ENCODE measurements at places on chromosomes 1 and 21.
A peak's percentile ranks its signal among the peaks of the same experiment; 100 is the strongest.

GRCh38 chr21:45225741-45226327 lies 61.9 kb downstream of the POFUT2 start:
- no peak for DNase-seq

DNA sequence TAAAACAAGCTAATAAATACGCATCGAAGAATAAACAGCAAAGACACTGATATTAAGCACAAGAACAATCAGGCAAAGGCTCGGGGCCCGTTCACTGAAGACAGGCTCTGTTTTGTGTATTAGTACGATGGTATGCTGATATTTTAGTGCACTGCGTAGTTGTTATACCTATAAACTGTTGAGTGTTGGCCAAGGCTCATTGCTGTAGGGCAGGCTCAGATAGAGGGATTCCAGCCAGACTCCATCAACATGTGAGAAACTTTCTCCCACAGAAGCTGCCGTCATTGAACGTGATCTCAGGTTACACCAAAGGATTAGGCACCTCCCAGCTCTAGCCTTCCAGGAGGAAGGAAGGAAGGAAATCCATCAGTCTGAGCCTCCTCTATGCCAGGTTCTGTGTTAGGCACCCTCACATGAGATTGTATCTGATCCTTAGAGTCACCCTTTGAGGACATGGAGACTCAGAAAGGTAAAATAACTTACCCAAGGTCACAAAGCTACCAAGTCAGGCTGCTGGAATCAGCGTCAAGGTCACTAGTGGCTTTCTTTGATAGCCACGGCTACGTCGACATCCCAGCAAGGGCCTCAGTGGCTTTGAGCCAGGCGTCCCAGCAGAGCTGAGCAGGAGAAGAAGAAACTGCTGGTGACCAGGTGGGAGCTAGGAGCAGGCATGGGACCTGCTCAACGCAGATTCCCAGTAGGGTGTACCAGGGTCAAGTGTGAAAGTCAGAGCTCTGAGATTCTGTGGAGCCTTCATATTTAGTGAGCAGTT lies 14.8 kb downstream of the BCAR3 start:
- DNase-seq, result no peak

DNA sequence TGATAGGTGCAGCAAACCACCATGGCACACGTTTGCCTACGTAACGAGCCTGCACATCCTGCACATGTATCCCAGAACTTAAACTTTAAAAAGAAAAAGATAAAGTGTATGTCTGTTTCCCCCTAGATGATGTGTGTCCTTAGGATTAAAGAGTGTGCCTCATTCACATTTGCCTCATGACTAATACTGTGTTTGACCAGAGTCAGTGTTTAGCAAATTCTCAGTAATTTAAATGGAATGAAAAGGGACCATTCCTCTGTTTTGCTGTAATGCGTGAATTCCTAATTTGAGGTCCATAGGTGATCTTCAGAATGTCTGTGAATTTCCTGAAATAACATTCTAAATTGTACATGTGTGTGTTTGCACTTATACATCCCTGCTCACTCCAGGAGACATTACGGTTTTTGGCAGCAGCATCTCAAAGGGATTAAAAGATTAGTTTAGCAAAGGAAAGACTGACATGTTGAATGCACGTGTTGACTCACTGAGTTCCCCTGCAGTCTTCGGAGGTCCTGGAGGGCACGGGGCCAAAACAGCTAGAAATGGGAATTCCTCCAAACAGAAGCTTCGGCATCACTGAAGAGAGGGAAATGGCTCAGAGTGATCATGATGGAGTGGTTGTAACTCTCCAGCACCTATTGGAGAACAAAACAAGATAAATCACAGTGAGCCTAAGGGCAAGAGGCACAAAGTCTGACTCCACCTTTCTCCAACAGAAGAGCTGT lies 19.1 kb upstream of the SLC35F3 start:
- no peak for DNase-seq

GRCh38 chr1:107972391-107973180 lies 7.6 kb upstream of the VAV3 start:
- DNase-seq, result no peak

- DNase-seq, result no peak
Measured at GRCh38 chr1:159851407-159851806, 11.1 kb downstream of the VSIG8 start.

DNA sequence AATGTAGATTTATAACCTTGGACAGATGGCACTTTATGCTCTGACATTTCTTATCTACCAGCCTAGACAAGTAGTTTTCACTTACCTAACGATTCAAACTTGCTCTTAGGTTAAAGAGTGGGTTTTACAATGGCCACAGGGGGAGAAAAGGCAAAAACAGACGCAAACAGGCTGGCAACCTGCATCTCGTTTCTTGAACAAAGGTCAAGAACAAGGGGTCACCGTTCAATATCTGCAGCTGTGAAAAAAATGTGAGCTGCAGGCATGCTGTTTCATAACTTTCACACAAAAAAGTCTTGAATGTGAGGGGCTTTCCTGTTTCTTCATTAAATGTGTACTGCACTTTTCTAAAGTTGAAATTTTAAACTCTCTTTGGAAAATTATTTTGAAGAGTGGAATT lies 49.4 kb downstream of the SYDE2 start:
- DNase-seq, result no peak

DNA sequence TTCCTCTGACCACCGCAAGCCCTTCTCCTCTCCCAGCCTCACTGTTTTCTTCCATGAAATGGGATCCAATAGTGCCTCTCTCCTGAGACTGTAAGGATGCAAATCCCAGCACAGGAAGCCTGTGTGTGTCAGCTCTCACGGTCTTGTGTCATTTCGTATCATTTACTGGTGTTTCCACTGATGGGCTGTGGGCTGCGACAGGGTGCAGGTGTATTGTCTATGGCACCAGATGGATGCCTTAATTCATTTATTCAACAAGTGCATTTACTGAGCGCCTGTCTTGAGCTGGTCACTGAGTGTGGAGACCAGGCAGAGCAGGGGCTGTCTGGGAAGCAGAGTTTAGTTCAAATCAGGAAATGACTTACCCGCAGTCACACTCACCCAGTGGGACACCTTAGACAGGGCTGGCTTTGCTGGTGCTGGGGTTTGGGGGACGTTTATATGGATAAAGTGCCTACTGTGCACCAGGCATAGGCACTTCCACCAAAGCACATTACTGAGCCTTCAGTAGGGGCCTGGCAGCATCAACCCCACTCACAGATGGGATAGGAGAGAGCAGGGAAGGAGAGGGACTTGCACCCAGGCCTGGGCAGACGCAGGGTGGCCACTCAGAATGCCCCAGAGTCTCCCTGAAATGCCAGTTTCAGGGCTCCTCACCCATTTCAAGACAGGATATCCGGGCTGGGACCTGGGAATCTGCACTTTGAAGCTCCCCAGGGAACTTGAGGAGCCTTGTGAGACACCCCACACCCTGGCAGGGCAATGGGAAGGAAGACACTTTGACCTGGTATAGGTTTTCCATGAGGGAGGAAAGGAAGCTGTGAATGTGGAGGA lies 398.9 kb downstream of the MATN1 start:
- no peak for DNase-seq

GRCh38 chr1:20280341-20280740 lies 10.3 kb upstream of the VWA5B1 start:
- no peak for DNase-seq

- no peak for DNase-seq
Measured at GRCh38 chr1:95023399-95024043, 49.2 kb downstream of the ALG14 start.

DNA sequence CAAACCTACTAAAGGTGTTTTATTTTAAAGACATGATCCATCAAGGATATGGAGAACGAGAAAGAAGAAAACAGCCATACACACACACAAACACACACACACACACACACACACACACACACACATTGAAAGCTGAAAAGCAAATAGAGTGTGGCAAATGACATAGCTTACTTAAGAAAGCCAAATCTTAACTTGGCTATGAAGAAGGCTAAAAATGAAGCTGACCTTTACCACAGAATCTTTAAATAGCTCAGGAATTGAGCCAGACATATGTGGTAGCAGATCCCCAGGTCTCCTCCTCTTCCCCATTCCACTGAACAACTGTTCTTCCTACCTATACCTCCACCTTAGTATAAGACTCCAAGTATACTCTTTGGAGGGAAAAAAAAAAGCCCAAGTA lies 185.6 kb downstream of the CLEC20A start:
- DNase-seq, result no peak

DNA sequence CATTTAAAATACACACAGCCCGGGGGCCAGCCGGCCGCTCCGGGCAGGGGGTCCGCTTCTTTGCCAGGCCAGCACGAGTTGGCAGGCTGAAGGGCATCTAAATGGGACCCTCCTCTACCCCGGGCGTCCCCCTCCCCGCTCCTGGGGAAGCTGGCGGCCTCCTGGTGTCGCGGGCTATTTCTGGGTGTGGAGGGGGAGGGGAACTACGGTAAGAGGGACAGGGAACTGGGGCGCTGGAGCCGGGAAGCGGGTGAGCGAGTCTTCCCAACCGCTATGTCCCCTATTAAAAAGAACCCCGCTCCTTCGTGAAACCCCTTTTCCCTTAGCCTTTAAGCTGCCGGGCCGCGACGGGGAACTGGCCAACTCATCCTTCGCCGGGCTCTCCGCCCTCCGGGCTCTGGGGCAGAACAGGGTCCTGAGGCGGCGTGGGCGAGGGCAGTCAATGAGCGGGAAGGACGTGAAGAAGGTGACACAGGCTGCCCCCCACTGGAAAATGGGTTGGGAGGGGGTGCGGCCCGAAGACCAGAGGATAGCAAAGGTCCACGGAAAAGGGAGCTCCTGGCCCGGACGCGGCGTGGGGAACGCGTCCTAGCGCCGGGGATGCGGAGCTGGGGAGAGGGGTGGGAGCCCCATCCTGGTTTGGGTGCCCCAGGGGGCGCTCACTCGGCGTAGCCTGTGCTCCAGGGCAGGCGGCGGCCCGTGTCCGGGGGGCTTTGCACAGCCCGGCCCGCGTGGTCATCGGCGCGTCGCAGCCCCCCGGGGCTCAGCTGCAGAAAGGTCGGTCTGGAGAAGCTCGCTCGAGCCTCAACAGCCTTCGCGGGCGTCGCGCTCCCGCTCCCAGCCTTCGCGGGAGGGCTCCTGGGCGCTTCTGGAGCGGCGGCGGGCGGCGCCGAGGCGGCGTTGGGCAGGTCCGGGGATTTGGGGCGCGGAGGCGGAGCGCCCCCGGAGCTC lies 544 bp downstream of the PPM1J start:
- DNase-seq, result no peak

DNA sequence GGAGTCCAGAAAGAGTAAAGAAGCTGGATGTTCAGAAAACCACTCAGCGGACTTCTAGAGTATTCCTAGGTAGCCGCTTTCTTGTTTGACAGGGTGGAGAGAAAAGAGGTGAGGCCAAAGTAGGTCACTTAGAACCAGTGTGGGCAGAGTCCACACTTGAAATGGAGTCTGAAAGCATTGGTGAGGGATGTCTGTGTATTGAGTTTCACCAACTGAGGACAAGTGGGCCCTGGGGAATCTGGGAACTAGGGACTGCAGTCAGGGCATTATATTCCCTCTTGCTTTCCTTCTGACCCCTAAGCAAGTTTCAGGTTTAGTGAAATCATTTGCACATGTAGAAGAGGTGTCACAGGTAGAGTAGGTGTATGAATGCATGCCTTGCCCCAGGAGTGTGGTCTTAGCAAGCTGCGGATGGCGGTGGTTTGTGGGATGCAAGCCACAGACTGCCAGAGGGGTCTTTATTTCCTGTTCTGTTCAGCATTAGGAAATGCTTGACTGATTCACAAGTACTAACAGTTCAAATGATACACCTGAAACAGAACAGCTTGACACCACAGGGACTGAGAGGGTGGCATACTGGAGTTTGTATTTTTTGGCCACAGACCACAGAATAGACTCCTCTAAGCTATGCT lies 1.1 kb upstream of the GNG12 start:
- no peak for DNase-seq

- no peak for DNase-seq
Measured at GRCh38 chr1:147560765-147561471, 19.6 kb downstream of the BCL9 start.

DNA sequence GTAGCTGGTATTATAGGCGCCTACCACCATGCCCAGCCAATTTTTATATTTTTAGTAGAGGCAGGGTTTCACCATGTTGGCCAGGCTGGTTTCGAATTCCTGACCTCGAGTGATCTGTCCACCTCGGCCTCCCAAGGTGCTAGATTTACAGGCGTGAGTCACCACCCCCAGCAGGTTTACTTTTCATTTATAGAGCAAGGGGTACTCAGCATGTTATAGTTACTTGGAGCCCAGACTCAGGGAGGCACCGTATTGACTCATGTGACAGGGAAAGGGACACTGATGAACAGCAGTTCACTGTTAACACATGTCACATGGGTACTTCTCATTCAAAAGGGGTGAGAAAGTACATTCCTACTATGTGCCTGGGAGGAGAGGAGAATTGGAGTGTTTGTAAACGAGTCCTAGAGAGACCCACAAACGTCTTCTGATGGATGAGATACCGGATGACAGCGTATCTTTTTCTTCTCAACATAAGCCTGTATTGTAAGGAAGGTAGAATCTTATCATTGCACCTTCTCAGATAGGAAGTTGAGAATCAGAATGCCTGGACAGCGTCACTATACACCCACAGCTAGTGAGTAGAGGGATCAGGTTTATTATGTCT lies 510.0 kb downstream of the USP25 start:
- DNase-seq, result no peak

- no peak for DNase-seq
Measured at GRCh38 chr1:75276385-75276784, 142.2 kb downstream of the LHX8 start.

GRCh38 chr1:87478231-87478630 lies 149.6 kb downstream of the LMO4 start:
- no peak for DNase-seq

GRCh38 chr1:77706321-77706720 lies 23.9 kb upstream of the ZZZ3 start:
- no peak for DNase-seq

- peak; percentile 6 for DNase-seq
Measured at GRCh38 chr1:31848381-31848897, 32.6 kb upstream of the SPOCD1 start.

DNA sequence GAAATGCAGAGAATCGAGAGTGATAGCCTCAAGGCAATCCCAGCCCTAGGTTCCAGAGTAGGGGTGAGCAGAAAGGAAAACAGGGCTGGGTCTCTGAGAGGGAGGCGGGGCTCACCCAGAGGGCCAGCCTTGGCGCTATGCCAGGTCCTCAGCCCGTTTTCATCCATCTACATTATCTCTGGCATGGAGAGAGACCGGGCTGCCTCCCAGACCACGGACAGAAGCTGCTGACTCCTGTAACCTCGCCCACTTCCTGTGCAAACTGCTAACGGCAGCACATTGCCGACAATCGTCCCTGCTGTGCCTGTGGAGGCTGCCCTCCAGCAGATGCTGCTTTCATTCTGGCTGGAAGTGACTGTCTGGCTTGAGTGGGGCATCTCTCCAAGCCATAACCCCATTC lies 569.1 kb downstream of the NPHP4 start:
- peak; percentile 11 for DNase-seq

DNA sequence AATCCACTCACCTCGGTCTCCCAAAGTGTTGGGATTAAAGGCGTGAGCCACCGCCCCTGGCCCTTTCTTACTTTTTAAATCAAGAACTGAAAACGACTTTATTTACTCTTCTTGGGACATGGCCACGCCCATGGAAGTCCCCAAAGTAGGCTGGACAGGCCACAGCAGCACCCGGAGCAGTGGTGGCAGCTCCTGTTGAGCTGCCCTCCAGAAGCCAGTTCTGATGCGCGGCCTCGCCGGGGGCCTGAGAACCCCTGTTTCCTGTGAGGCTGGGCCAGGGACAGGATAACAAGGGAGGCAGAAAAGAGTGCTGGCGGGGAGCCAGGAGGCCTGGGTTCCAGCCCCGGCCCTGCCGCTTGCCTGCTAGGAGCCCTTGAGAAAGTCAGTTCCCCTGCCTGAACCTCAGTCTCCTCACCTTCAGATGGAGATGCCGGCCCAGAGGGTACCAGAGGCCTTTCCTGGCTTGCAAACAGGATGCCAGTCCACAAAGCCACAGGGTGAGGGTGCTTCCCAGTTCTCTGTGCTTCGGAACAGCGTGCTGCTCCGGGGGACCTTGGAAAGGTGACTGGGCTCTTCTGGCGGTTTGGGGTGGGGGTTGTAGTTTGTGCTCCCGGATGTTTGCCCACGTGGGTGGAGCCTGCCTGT lies 59.4 kb downstream of the RUNX3 start:
- DNase-seq, result no peak

All from stimulated activated CD8-positive, alpha-beta memory T cell treated with anti-CD3 and anti-CD28 coated beads, Interleukin-12 subunit alpha, Interleukin-12 subunit beta, amount 100 ng/mL, for 1 hour (primary cell).